Left renal cortex interstitium (tissue), 4 donors: ENCODE measurements at places on chromosomes 13 and 19.

GRCh38 chr13:110850840-110851239, 64.0 kb downstream of the ANKRD10 start:
- no peak for DNase-seq

- no peak for DNase-seq
These were observed 16.4 kb downstream of the CARM1 start for GRCh38 chr19:10887616-10888367.

DNA sequence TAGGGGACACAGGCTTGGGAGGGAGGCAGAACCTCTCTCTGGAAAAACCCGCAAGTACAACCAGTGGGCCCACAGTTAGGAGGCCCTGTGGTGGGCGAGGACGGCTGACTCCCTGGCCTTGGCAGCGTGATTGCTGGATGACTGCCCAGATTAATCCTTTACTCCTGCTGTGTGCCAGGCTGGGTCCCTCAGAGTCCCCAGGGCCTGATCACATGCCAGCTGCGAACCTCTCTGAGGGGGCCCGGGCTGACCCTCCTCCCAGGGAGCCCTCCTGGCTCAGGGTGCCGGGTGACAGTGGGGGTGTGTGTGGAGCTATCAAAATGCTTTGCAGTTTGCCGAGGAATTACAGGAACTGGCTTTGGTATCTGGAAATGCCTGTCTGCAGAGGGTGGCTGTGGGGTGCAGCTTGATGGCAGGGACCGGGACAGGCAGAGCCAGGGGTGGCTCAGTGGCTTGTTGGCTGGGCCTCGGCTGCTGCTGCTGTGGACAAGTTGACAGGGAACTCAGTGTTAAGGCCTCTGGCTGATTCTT, 48.9 kb downstream of the DNM2 start:
- DNase-seq, result no peak

GRCh38 chr13:23695711-23696464, 125.7 kb downstream of the TNFRSF19 start:
- no peak for DNase-seq

- DNase-seq, result no peak
These were observed 8.6 kb downstream of the MIR17HG start for GRCh38 chr13:91355826-91356710.
